Effector CD4-positive, alpha-beta T cell (primary cell): ENCODE measurements at places on chromosomes 5 and 9.

- no peak for DNase-seq
Observed at GRCh38 chr5:151019331-151019730, 1.1 kb upstream of the GPX3 start.

- DNase-seq, result no peak
Observed at GRCh38 chr5:159269723-159270122, 6.6 kb downstream of the UBLCP1 start.

DNA sequence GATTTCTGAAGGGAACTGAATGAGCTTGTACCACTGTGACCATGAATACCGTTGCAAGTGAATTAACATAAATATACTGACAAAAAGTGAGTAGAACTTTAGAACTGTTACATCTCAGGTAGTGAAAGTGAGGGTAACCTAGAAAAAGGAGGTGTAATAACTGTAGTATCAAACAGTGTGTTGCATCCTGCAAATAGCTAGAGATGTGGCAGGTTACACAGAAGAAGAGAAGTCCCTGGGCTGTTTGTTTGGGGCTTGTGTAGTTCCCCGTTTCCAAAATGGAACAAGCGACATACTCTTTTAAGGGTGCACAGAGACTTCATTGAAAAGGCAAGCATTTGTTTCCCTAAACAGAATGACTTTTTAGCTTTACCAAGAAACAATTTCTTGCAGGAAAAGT lies 214.8 kb downstream of the NR3C1 start:
- DNase-seq, result no peak

- no peak for DNase-seq
Observed at GRCh38 chr5:158819840-158820620, 279.7 kb downstream of the EBF1 start.

DNA sequence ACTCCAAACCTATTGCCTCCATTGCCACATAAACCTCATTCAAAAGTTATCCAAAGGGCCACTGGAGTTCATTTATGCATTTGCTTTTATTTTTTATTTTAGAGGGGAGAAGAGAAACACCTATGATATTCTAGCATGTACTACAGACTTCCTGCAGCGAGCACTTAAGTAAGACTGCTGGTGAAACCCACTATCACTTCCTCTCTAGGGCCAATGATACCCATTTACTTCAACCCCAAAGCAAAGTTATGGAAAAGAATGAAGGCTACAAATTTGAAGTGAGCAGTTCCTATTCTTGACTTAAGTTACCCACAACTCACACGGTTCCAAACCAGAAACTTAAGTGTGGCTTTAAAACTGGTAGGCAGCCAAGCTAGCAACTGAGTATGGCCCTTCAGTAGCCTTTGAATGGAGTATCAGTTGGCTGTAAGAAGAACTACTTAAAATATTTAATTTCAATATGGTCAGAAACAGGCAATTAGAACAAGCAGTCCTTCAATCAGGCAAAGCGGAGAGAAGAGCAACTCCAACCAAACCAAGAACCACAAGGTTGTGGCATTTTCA lies 94.1 kb downstream of the GPR21 start:
- no peak for DNase-seq

- no peak for DNase-seq
Observed at GRCh38 chr5:99169309-99169708, 240.5 kb upstream of the CHD1 start.

GRCh38 chr5:18465833-18466681 lies 831.8 kb downstream of the TAF11L14 start:
- DNase-seq, result no peak

- no peak for DNase-seq
Observed at GRCh38 chr5:133664422-133664821, 52.1 kb upstream of the FSTL4 start.

- no peak for DNase-seq
Observed at GRCh38 chr9:84851935-84852585, 182.5 kb downstream of the NTRK2 start.

DNA sequence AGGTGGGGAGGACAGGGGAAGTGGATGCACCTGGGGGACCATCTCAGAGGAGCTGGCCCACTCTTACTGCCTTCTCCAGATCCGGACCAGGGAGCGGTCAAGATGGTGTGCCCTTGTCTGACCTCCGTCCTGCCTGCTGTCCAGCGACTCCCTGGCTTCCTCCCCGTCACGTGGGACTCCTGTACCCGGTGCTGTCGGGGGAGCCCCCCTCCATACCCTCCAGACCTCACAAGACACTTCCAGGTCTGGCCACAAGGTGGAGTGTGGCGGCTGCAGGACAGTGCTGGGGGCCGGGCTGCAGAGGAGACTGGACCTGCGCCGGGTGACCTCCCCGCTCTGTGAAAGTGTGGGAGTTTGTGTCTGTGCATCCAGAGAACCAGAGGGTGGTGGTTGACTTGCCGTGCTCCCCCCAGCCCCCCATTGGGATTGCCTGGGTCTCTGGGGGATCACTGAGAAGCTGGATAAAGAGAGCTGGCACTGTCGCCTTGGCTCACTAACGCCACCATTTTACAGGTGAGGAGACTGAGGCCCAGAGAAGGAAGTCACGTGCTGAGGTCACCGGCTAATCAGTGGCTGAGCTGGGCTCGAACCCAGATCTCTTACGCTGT lies 1.9 kb upstream of the CRB2 start:
- peak; percentile 41 for DNase-seq

DNA sequence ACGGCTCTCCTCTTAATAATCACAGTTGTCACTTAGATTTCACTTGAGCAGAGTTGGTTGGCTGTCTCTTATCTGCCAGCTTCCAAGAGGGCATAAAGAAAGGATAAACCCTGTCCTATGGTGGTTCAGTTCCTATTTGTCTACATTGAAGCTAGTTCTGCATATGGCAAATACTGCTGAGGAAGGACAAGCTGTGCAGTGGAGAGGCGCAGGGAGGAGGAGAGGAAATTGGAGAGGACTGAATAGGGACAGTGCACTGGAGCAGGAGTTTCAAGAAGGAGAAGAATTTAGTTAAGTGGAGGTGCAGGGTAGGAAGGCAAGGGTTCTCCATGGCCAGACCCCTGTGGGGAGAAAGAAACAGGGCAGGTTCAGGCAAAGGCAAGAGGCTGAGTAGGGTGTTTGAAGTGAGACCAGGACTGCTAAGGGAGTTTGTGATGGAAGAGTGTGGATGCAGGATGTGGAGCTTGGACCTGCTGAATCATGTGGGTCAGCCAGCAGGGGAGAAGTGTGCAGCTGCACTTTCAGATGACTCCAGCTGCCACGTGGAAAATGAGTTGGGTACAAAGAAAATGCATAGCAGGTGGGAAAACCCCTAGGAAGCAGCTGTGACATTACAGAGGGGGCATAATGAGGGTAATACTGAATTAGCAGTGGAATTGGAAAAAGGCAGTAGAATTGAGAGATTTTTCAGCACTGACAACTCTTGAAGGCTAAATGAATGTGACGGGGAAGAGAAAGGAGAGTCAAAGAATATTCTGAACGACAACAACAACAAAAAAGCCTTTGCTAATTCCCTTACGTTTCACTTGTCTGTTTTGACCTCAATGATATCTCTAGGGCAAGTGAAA lies 66.8 kb downstream of the MAMDC2 start:
- no peak for DNase-seq

DNA sequence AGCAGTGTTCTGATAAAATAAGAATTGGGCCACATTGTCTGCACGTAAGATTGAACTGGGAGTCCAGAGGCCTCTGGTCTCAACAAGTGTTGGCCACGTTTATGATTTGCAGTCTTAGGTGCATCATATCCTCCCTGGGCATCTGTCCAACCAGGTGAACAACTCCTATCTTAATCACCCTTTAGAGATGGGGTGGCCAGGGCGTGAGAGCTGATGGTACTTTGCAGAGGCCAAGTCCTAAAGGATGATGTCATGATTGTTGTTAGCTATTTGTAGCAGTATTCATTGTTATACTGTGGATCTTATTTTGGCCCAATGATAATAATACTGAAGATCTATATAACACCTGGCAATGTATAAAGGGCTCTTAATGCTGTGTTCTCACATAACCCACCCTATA lies 73.2 kb upstream of the RARS1 start:
- no peak for DNase-seq

- DNase-seq, result no peak
Observed at GRCh38 chr9:33304362-33304761, 14.0 kb downstream of the NFX1 start.

DNA sequence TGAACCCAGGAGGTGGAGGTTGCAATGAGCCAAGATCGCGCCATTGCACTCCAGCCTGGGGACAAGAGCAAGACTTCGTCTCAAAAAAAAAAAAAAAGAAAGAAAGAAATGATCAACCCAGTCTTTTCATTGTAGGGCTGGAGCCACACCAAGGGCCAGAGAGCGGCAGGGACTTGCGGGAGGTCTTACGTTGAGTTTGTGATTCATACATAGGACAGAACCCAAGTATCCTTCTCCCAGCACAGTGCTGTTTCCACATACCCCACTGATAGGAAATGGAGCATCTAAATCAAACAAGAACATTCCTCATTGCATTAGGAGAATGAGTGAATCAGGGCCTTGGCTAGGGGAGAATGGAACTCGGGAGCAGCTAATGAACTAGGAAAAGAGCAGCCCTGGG lies 3.5 kb upstream of the TNIP1 start:
- no peak for DNase-seq

GRCh38 chr5:43110606-43111170 lies 10.0 kb upstream of the ZNF131 start:
- no peak for DNase-seq

DNA sequence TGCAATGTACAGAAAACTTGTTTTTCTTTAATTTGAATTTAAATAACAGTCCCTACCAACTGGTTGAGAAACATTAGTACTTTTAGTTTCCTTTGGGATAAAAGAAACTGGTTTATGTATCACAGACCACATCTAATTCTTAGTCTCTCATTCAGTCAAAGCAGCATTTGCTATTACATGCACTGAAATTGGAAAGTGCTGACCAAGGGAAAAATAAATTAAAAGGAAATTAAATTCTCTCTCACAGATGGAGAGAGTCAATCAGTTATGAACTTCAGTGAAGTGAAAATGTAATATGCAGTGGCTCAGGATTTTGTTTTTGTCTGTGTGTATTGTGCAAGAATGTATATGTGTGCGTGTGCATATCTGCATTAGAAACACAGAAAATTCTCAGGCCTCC lies 121.7 kb downstream of the TUSC1 start:
- DNase-seq, result no peak

DNA sequence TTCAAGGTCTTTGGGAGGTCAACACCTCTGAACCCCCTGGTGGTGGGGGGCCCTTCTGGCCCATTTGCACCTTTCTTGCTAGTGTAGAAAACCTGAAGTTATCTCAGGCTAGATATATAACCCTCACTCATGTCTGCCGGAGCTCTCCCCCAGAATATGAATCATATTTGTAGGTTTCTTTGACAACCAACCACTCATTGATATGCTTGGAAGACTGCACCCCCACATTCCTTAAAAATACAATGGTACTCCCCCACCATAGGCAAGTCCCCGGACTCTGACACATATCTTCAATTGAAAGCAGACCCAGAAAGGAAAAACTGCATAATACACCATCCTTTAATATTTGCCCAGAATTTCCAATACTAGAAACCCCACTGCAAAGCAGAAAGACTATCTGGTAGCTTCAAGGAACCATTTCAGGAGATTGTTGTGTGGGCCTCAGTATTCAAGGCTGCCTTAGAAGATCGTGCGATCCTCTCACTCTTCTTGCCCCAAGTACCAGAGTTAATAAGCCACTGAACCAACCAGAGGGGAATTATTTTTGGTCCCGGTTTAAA lies 978 bp upstream of the UBE2B start:
- no peak for DNase-seq

DNA sequence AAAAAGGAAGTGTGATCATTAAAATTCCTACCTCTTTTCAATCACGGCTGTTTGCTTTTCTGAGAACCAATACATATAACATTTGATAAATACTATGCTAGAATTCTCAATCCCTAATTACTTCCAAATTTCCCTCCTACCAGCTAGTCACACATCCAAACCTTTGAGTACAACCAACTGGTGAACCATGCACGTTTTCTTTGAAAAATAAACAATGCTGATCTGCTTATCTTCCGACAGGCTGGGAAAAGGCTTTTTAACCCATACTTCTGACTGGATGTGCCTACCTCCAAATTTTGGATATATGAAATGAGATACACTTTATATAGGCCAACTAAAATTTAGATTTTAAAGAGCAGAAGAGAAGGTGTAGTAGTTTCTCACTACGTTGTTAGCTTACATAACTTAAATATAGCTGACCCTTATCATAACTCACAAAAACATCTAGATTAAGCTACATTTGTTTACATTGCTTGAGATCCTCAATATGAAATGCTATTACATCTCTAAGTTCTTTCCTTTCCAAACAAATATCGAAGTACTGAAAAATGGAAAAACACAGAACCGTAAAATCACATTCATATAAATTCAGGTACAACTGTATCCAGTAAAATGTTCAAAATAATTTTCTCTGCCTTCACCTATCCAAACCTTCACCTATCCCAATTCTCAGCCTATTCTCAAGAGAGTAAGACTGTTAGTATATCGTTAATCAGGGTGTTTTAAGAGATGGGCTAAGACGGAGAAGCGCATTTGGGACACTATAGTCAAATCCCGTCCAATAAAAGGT lies 2.1 kb downstream of the NR3C1 start:
- no peak for DNase-seq

DNA sequence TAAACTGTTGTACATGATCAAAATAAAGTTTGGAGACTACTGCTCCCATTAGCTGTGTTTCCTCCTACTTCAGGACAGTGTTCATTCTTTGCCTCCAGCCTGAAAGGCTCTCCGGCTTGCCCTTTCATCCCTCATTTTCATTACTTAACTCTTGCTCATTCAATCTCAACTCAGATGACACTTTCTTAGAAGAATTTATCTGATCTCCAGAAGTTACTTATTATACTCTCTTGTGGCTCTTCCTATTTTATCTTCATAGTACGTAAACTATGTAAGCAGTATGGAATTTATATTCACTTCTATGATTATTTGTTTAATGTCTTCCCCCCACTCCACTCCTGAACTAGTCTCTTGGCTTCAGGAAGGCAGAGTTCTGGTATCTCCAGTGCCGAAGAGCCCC lies 1737.9 kb upstream of the C9orf72 start:
- no peak for DNase-seq

DNA sequence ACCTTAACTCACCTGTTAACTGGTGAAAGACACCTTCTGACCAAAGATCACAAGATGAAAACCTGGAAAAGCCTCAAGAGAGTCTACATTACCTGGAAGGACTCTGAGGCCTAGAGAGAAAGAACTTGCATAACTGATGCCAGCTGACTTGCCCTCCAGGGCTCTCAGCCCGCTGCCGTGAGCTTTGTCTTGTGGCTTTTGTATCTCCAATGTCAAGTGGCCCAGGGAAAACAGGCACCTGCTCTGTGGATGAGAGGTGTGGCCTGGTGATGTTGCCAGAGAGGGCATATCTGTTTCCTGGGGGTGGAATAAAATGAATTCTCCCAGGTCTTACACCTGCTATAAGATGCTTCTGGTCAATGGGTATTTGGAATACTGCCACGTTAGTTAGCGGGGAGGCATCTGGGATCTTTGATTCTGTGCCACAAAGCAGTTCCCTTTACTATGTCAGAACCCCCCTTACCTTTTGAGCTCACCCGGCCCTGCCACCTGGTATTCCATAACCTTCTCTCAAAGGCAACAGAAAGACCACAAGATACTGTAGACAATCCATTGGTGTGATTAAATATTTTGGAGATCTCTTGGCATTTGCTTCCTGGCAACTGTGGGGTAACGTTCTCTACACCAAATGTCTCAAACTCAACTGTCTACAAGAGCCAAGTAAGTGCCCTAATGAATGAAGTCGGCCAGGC lies 54.9 kb upstream of the N4BP3 start:
- DNase-seq, result no peak
